Suppressor macrophage (primary cell): ENCODE measurements at places on chromosomes 3 and 15.

DNA sequence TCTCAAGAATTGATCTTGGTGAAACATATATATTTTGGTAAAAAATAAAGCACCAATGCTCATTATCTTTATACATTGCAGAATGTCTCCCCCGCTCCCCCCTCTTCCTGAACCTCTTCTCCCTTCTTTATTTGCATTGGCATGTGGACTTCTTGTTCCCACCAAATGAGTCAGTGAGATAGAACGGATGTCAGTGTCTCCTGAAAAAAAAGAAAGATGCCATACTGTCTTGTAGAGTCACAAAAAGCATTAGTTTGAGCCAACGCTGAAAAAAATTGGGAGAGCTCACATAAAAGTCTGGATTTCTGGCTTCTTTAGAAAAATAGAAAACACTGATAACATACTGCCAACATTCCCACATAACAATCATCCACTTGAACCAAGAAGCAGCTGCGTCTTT is 32.0 kb upstream of the STXBP5L start:
- DNase-seq: no peak

GRCh38 chr15:91992945-91993344 is 139.4 kb downstream of the SLCO3A1 start:
- DNase-seq: peak; percentile 67

- no peak for DNase-seq
Observed at GRCh38 chr3:176046703-176047102, 1150.6 kb downstream of the TBL1XR1 start.

DNA sequence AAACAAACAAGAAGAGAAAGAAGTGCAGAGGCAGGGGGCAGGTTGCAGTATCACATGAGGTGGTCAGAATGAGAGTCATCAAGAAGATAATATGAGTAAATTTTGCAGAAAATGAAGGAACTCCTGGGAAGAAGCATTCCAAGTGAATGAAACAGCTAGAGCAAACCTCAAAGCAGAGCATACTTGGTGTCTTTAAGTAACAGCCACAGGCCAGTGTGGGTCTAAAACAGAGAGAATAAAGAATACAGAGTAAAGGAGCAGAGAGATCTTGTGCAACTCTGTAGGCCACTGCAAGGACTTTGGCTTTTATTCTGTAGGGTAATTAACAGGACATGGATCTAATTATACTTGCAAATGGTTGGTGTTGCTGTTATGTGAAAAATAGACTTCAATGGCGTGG is 81.3 kb downstream of the STAC start:
- no peak for DNase-seq

DNA sequence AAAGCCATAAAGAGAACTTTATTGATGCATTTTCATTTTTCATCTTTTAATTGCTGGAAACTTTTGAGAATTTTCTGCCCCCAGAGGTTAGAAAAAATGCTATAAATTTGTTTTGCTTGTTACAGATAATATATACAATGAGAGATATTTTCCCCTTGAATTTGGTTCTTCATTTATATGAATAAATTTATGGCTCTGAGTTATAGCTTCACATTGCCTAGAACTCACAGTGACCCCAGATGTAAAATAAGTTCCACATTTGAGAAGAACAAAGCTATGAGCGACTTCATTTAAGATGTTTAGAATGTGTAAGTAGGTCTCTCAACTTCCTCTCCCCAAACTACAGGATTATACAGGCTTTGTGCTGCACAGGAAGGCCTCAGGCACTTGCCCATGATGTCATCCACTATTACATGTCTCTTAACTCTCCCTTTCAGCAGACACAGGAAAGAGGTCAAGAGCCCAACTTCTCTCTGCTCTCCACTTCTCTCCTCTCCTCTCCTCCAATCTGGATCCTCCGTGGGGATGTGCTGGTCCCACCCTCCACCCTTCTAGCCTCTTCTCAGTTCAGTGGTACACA is 92.8 kb downstream of the DUT start:
- DNase-seq: peak; percentile 6

DNA sequence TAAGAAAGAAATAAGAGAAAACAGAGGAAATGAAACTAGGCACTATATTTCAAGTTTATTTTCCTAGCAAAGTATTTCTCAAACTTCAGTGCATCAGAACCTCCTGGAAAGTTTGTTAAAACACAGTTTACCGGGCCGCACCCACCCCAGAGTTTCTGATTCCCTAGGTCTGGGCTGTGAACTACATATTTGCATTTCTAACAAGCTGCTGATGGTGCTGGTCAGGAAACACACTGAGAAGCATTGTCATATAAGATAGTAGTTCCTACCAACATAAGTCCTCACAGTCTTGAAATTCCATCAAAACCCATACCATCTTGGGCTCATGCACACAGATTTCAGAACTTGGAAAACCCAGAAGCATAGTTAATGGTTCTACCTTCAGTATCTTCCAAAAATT is 8.3 kb downstream of the SLC9A9 start:
- no peak for DNase-seq

DNA sequence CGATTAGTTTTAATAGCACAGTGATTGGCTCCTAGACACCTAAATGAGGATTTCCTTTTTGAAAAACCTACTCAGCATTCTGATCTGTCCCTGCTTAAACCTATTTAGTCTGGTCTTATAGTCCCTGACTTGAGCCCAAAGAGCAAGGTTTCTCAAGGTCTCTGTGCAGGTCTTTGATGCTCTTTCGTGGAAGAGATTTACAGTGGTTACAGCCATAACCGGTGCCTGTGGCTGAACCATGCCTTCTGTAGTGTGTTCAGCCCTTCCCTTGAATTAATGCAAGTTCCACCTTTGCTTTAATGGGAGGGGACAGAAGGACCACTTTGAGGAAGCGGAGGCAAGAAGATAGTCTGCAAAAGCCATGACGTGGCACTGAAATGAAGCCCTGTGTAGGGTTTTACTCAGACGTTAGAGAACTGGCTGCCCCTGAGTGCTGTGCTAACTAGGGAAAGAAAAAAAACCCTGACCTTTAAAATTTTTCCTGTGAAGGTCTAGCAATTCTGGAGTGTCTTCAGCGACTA is 43.0 kb downstream of the ZBTB38 start:
- peak; percentile 54 for DNase-seq

GRCh38 chr15:89146366-89146765 is 58.1 kb downstream of the ABHD2 start:
- DNase-seq: no peak

GRCh38 chr15:27218426-27218825 is 247.4 kb downstream of the GABRG3 start:
- DNase-seq: no peak

- no peak for DNase-seq
Observed at GRCh38 chr3:57805674-57806073, 49.6 kb downstream of the SLMAP start.

GRCh38 chr3:134441321-134441720 is 44.5 kb downstream of the ANAPC13 start:
- DNase-seq: no peak

GRCh38 chr3:157786211-157786610 is 283.0 kb upstream of the VEPH1 start:
- DNase-seq: no peak

- no peak for DNase-seq
Observed at GRCh38 chr15:76929011-76929760, 2.4 kb upstream of the RCN2 start.

GRCh38 chr15:46858150-46858549 is 859.2 kb upstream of the SEMA6D start:
- DNase-seq: no peak

DNA sequence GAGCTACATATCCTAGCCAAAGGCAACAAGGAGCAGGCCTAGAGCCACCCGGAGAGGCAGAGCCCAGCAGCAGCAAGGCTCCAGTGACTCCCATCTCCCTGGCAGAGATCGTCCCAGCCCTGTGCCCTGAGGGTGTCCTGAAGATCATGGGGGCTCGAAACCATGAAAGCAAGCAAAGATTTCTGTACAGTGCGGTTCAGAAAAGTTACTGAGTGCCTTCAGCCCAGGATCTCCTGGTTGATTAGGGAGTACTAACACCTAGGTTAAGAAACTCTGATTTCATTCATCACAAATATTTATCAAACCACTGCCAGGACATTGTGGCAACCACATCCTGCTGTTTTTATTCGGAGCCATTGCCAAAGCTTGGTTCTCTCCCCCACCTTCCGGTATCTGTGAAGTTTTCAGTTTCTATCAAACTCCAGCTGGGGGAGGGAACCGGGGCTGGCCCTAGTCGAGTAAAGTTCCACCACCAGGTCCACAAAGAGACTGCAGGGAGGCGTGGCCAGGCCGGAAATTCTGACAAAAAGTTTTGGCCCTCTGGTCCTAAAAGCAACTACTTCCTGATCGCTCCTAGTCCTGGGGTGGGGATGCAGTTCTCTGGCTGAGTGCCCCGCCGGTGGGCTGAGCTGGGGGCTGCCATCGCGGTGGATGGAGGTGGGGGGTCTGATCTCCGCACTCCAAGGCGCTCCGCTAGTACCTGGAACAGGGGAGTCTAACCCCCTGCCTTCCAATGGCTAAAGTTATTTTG is 1.2 kb downstream of the RAB43 start:
- peak; percentile 96 for DNase-seq

GRCh38 chr15:63212050-63213004 is 22.9 kb downstream of the RAB8B start:
- peak; percentile 90 for DNase-seq

- DNase-seq: no peak
Observed at GRCh38 chr3:55094676-55095075, 166.8 kb upstream of the LRTM1 start.

GRCh38 chr3:172536505-172536904 is 13.3 kb upstream of the TNFSF10 start:
- DNase-seq: no peak

GRCh38 chr3:178593786-178594185 is 57.5 kb downstream of the KCNMB2 start:
- DNase-seq: no peak

- no peak for DNase-seq
Observed at GRCh38 chr3:153172796-153173757, 11.1 kb downstream of the RAP2B start.

DNA sequence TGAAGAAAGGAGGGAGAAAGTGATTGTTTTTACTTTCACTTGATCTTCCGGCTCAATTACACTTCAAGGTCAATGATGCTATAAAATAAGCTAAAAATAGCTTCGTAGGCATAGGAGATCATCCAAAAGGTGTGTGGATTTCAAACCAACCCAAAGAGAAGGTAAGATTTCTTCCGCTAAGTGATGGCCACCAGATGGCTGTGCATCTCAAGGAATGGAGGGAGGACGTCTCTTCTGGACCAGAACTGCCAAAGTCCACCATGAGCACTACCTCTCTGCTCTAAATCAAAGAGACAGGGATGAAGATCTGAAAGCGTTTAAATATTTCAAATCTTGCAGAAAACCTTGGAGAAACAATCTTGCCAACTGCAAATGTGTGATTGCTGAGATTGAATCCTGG is 199.1 kb upstream of the ZPLD1 start:
- no peak for DNase-seq

- no peak for DNase-seq
Observed at GRCh38 chr15:88606070-88606794, 14.9 kb upstream of the AEN start.

DNA sequence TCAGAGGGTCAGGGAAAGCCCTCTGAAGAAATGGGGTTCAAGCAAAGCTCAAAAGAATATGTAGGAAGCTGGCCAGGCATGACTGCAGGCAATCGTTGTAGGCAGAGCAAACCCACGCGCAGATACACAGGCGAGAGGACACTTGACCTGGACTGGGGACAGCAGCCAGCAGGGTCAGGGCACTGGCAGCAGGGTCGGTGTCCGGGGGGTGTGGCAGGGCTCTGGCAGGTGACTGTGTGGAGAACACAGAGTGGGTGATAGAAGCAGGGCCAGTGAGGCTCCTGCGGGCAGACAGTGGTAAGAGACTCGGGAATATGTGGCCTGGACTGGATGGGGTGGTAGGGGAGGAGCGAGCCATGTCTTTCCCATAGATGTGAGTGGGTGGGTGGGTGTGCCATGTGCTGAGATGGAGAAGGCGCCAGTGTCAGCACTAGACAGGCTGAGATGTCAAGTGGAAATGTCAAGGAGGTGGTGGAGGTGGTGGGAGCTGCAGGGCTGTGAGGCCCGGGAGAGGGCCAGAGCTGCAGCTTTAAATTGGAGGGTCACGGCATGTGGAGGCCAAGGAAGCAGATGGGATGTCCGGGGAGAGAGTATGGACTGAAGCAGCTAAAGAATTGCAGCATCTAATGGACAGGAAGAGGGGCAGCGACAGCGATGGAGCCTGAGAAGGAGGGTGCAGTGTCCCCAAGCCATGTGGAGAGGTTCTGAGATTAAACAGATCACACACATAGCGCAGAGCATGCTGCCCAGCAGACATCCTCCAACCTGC is 13.4 kb downstream of the TMEM43 start:
- DNase-seq: peak; percentile 19

- peak; percentile 91 for DNase-seq
Observed at GRCh38 chr15:77858792-77859490, 218.6 kb downstream of the TBC1D2B start.

GRCh38 chr3:8438507-8439079 is 63.0 kb upstream of the LMCD1 start:
- DNase-seq: no peak

DNA sequence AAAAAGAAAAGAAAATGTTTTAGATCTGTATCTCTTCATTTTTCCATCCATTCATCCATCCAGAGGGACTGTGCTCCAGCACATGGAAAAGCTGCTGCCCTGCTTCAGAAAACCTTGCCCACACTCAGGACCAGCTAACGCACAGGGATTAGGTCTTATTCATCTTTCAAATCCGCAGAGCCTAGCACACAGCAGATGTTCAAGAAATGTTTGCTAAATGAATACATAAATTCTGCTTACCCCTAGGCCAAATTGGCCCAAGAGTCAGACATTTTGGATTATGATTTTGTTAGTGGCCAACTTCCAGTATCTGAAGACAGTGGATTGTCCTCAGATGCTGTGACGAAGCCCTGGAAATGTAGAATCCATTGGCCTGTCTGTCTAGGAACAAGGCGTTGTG is 71.4 kb downstream of the GHSR start:
- no peak for DNase-seq

GRCh38 chr15:52787549-52788098 is 2.5 kb downstream of the ONECUT1 start:
- no peak for DNase-seq

DNA sequence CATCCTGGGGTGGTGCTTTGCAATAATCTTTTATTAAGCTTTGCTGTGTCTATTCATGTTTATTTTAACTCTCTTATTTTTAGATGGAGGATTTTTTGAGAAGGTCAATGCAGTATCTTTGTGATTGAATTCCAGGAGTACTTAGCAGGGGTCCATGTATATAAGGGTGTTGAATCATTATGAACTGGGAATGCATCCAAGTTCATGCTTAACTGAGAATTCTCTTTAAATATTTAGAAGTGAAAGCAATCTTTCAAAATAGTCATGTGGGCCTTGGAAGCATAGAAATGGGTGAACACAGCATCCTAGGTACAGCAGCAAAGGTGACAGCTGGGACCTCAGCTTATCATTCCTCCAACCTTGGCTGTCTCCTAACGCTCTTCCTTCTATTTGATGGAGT is 27.3 kb downstream of the SPTSSB start:
- no peak for DNase-seq

- DNase-seq: no peak
Observed at GRCh38 chr3:45546126-45546620, 48.4 kb upstream of the LIMD1 start.

GRCh38 chr3:14360123-14360881 is 42.1 kb upstream of the SLC6A6 start:
- no peak for DNase-seq

- DNase-seq: no peak
Observed at GRCh38 chr3:15592968-15593367, 8.4 kb downstream of the HACL1 start.

GRCh38 chr3:58562498-58562897 is 14.7 kb downstream of the FAM107A start:
- DNase-seq: no peak

- DNase-seq: no peak
Observed at GRCh38 chr3:85148036-85148435, 189.2 kb downstream of the CADM2 start.
